Stimulated activated CD4-positive, alpha-beta T cell treated with anti-CD3 and anti-CD28 coated beads, Interleukin-1b, Interleukin-23, amount 100 ng/mL, for 1 hour (primary cell): ENCODE measurements at places on chromosomes 1 and 21.

GRCh38 chr1:209364716-209365115, 218.8 kb upstream of the CAMK1G start:
- DNase-seq, result no peak

- DNase-seq, result no peak
These were observed 253.2 kb downstream of the CRB1 start for GRCh38 chr1:197521118-197521739.

DNA sequence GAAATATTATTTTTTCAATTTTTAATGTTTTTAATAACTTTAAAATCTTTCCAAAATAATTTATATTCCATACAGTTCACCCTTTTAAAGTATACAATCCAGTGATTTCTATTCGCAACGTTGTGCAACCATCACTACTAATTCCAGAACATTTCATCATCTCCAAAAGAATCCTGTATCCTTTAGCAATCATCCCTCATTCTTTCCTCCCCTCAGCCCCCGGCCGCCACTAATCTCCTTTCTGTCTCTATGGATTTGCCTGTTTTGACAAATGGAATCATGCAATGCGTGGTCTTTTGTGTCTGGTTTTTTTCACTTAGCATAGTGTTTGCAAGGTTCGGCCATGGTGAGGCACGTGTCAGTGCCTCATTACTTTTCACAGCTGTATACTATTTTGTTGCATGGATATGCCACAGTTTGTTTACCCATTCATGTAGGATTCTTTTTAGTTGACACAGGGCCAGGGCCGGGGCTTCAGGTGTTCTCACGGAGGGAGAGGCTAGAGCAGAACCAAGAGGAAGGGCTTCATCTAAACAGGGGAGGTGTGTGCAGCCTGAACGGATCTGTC, 40.6 kb upstream of the ZBTB40 start:
- no peak for DNase-seq

DNA sequence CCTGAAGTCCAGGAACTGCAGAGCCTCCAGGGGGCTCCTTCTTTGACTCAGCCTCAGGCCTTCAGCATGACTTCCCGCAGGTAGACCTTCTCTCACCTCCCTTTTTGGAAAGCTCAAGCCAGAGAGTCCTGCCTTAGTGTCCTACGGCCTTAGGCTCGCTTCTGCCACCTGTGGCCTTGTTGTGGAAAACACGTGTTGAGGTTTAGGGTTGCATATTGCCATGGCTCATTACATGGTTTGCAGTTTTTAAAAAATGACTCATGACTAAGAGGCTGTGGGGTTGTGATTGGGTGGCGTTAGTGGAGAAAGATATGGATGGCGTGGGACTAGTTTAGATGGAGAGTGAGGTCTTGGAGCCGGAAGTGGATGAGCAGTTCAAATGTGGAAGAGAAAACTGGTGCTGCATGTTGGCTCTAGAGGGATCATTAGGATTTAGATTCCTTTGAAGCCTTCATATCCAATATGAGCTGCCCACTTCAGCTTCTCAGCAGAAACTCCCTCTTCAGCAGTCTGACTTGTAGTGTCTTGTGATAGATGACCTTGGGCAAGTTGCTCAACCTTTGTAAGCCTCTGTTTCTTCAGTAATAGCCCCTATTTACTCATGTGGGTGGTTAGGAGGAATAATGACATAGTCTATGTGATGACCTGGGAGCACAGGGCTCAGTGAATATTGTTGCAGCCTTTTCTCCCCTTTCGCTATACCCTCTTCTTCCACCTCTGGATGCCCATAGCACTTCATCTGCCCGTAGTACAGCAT, 6.5 kb upstream of the FGGY start:
- no peak for DNase-seq

GRCh38 chr1:188432427-188432826, 1603.7 kb downstream of the PLA2G4A start:
- no peak for DNase-seq

DNA sequence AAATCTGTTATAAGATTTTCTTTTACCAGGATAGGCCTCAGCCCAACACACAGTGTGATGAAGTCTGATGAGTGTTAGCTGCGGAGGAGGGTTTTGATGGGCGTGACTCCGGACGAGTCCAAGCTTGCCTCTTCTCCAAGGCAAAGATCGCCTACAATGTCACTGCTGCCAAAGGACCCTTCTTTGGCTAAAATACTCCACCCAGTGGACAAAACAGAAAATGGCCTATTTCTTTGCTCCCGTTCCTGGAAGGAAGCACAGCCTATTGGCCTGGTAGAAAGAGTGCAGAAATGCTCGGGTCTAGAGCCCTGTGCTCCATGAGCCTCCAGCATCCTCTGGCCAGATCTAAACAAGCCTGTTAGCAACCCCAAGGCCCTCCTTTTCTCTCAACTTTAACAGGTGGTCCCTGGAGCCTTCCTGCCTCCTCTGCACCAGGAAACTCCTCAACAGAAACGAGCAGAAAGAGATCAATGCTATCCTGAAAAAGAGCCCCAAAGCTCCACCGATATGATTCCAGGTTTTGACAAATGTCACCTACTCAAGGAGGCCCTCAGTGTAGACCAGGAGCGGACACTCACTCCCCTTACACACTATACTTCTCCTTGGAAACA, 3.4 kb upstream of the CASQ2 start:
- DNase-seq, result no peak

DNA sequence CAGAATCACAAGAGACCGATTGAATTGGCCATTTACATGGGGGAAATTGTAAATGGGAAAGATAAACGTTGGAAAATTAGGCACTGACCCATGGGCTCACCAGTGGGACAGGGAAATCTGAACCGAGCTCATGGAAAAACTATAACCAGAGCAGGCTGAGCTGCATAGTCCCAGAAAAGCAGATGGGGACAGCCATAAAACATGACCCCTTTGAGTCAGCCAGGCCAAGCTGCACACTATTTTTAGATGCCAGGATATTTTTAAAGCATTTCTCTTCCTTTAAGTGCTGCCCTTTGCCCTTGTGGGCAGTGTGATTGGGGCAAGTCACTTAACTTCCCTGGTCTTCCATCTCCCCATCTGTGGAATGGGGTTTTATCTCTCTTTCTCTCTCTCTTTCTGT, 184.1 kb downstream of the FOXD2 start:
- no peak for DNase-seq
